Cortex of kidney (tissue), 1 donor: ENCODE measurements at places on chromosomes 2 and 18.

DNA sequence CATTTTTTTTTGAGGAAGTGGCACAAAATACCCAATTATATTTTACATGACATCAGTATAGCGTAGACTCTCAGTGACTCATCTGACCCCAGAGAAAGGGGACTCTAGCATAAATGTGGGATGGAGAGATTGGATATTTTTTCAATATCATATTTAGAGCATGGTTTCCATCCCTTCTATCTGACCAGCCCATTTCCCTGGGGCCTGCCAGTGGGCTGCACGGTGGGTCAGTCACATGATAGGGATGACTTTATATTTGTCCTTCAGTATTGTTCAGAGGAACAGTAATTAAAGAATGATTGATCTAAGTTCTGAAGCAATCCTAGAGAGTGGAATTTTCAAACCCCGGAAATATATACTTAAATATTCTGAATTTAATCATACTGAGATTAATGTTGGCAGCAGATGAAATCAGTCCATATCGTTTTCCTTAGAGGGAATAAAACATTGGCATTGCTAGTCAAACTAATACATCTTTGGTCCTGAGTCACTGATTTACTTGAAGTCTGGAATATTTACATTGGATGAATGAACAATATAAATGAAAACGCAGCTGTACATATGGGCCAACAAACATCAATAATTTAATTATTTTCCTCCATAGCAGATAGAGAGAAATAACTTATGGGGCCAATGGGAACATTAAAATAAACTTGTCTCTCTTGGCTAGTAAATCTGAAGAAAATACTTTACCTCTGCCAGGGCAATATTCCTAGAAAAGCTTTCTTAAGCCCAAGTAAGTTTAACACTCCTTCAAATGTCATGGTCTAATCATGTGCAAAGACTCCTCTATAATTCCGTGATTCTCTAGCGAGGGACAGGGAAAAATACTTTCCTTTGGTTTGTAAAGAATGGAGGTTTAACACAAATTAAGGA, 563.6 kb upstream of the PKDCC start:
- DNase-seq, result no peak

DNA sequence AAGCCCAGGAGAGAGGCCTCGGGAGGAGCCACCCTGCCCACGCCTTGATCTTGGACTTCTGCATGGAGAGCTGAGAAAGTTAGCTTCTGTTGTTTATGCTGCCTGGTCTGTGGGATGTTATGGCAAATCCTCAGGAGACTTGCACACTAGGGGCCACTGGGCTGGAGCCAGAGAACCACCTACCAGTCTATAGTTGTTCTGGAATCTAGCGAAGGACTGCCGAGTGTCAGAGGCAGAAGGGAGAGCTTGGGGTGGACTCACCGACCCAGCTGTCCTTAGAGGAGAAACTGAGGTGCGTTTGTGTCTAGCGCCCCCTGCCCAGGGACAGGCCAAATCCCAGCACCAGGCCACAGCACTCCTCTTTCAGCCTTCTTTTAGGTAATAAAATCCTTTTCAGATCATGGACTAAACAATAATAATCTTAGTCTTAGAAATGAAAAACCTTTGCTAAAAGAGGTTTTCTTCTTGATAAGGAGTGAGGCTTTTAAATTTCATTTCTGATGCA, 398.7 kb upstream of the SALL3 start:
- no peak for DNase-seq

- no peak for DNase-seq
Observed at GRCh38 chr2:106306387-106306786, 112.3 kb upstream of the UXS1 start.

DNA sequence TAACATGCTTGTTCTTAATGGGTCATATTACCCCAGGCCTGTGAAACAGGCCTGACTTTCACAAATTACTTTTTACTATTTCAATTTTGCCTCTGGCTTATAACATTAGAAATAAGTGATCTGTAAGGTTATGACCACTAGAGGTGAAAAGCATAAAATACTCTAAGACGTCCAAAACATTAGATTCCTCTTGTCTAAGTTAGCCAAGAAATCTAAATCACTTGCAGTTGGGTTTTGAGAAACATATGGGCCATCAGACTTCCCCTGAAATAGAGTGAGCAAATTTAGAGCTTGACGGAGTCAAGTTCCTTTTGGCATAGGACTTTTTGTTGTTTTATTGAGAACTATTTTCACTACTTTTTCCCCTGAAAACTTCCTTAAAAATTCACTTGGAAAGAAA, 32.7 kb upstream of the RIT2 start:
- no peak for DNase-seq

DNA sequence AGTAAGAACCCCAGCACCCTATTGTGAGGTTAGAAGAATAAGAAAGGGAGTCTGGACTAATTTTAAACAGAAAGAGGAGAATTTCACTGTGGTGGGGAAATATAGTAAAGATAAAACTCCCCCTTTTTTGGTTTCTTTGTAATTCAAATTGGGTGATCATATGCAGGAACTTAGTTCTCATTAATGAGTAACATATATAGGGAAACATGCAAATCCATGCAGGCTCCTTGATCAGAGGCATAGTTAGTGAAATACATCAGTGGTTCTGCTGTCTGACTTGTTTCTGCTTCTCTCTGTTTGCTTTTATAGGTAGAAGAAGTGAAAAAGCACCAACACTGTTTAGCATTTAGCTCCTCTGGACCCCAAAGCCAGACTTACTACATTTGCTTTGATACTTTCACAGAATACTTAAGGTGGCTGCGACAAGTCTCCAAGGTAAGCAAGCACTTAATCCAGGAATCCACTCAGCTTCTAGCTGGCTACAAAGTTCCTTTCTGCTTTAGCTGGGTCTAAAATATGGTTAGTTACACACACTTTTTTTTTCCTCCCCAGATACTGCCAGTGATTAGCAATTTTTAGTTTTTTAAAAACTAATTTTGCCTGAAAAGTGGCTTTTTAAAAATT, 123.2 kb downstream of the PHLPP1 start:
- no peak for DNase-seq

DNA sequence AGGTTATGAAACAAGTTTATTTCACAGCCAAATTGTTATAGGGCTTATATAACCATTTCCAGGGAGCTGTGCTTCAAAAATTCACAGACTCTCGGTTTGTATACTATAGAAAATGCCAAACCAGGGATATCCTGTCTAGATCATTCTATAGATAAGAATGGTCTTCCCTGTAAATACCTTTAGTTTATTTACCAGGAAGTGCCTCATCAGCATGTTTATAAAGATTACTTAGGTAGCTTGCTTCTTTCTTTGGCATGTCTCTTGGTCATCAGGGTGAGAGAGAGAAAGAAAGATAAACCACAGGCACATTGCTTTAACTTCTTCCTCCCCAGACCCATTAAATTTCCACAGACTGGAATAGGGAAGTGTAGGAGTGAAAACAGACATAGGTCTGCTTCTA, 439.4 kb downstream of the SPAG16 start:
- DNase-seq, result no peak

DNA sequence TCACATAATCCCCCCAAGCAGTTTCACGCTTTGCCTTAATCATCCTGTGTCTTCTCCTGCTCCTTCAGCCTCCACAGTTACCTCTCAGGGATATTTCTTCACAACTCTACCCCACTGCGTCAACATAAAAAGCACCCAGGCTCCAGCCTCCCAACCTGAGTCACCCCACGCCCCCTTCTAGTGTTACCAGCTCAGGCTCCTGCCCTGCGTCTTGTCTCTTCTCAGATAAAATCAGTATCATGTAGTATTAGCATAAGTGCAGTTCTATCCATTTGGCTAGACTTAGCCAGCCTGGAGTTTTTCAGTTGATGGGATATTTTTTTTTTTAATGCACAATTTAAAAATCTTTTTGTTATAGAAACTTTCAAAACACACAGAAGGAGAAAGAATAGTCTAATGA, 9.6 kb upstream of the PELI1 start:
- DNase-seq, result no peak

- DNase-seq, result no peak
Observed at GRCh38 chr2:101751276-101751815, 53.8 kb downstream of the MAP4K4 start.

GRCh38 chr2:147657086-147658000, 187.5 kb upstream of the ACVR2A start:
- DNase-seq, result no peak

DNA sequence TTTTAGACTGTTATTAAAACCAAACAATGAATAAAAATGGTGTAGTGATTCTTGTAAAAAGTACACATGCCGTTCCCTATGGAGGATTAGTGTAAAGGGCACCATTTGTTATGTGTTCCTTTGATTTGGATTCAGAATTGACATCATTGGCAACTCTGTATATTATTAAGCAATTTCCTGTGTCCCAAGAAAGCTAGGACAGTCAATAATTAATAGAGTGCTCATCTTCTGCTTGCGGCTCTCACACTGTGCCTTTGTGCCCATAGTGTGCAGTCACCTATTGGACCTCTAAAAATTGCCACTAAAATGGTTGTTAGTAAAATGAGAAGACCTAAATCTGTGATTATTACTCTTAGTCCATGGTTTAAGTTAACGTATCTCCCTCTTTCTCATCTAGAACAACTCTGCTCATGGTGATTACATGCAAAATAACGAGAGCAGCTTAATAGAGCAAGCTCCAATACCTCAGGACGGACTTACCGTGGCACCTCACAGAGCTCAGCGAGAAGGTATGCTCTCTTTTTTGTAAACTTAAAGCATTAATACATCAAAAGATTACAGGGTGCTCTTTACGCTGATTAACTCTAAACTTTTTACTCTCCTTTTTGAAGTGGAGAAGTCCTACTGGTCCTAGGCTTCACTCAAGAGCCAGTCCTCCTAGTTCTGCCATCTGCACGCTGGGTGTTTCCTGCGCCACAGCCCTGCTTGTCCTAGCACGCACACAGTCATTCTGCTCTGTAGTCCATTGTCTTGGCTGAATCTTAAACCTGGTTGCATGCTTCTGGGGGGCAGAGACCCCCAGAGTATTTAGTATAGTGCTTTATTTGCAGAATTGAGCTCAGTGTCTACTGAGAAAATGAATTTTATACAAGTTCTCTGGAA, 16.7 kb downstream of the ZCCHC2 start:
- no peak for DNase-seq

GRCh38 chr18:4405965-4406364, 49.1 kb downstream of the DLGAP1 start:
- DNase-seq, result no peak

DNA sequence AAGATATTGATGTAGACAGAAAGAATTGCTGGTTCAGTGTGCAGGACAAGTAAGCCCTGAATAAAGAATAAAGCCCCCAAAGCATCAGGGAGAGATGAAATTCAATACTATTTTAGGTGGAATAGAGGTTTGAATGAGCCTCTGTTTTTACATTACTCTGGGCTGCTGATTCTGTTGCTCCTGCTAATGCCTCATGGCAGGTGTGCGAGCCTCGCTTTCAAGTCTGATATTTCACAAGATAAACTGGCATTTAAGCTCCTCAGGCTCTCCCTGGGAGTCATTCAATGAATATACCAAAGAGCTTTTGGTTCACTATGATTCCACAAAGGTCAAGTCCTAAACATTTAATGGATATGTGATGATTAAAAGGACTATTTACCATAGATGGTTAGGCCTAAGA, 601.0 kb upstream of the SLC39A10 start:
- no peak for DNase-seq

- DNase-seq, result no peak
Observed at GRCh38 chr2:213164263-213164662, 12.9 kb upstream of the IKZF2 start.

DNA sequence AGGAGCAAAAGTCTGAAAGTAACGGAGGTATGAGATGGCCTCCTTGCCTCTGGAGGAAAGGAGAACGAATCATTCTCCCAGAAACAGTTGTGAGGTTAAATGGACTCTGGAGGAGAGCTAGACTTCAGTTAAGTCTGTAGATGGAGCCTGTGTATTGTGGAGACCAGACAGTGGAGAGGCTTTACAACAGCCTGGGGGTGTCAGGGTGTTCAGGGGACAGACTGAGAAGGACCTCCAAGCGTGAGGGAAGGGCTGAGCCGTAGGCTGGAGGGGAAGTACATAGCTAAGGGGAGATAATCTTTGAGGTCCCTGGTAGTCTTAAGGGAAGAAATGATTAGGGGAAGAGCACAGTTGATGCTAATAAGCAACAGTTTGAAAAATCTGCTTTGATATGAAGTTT, 76.6 kb downstream of the GALNT1 start:
- DNase-seq, result no peak

DNA sequence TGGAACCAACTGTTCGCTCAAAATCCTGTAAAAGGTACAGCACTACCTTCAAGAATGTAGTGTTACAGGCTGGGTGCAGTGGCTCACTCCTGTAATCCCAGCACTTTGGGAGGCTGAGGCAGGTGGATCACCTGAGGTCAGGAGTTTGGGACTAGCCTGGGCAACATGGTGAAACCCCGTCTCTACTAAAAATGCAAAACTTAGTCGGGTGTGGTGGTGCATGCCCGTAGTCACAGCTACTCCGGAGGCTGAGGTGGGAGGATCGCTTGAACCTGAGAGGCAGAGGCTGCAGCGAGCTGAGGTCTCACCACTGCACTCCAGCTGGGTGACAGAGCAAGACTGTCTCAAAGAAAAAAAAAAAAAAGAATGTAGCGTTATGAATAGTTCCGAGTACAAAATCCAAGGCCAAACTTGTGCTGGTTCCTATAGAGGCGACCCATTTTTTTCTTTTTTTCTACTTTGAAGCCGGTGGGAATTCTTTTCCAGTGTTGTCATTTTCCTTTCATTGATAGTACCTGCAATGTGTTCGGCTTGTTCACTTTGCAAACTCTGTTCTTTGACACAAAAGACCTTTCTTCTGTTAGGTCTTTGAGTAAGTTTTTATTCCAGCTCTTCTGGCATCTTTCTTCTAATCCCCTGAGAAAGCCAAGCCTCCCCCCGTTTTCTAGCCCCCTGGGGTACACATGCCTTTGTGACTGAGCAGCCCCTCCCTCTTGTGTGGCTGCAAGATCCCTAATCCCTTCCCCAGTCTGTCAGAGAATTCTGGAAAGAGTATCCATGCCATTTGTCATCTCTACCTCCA, 25.1 kb downstream of the INPP5D start:
- DNase-seq, result no peak

GRCh38 chr2:46784278-46784677, 131.3 kb downstream of the MCFD2 start:
- DNase-seq, result no peak

DNA sequence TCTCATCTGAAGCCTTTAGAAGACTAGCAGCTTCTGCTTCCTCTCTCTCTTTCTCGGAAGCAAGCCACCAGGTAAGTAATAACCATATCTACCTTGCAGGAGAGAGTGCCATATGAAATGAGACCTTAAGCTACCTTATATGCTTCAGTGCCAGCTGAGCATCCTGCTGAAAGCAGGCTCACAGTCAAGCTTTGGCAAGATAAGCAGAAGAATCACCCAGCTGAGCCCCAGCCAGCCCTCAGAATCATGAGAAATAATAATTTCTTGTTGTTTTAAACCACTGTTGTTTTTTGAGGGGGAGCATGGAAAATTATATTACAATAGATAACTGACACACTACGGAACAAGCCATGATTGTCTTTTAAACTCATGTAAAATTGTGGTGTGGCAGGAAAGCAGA, 514.4 kb downstream of the MBD2 start:
- DNase-seq, result no peak

GRCh38 chr2:186405842-186406241, 80.2 kb upstream of the ZC3H15 start:
- DNase-seq, result no peak

DNA sequence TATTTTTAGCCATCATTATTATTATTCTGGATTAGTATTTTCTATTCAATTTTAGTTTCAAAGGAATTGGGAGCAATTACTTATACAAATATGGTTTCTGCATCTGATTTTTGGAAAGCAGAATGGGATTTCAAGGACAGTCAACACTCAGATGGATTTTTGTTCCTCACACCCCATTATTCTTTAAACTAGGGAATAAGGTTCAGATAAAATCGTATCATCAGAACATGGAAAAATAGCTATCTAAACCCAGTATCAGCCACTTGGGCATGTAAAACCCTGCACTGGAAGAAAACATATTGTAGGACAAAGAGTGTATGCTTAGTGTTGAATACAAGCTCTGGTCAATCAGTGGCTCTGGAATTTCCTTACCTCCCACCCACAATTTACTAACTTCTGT, 452.5 kb downstream of the ZNF516 start:
- DNase-seq, result no peak
